MCF 10A (cell line): ENCODE measurements at places on chromosomes 5 and 9. TPM values are rescaled to one million over a fixed set of nuclear protein-coding genes. Genes with fewer than 3 reads are reported as not detected.

DNA sequence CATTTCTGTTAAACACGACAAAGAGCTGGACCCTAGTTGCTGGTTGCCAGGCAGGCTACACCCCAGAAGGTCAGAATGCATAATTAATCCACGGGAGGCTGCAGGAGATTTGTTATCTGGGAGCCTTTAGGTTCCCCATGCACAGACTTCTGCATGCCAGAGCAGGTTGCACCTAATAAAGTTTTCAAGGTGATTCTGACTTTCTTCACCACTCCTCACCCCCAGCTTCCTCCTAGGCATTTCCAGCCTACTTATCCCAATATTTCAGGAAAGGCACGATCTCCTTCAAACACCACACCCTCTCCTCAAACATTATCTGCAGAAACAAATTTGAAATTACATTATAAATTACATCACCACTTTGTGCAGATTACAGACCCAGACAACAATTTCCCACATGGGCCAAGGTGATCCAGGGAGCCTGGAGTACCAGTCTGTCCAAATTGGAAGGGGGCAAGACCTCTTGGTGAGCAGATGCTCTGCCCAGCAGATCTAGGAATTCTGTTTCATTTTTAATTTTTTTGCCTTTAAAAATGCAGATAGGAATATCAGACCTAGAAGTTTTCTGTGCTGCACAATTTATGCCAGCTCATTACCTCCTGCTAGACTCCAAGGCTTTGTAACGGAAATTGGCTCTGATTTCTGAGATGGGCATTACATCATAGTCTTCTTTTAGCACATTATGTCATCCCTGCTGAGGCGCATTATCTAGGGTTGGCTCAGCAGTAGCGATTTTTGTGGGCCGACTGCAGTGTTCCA, 363.4 kb upstream of the SLC30A5 start:
- H3K27me3 ChIP-seq, result no peaks in the 10 kb centered on the region
- no peak overlapping the region for H3K27ac ChIP-seq
- no peaks in the 10 kb centered on the region for H3K4me1 ChIP-seq
- DNase-seq, result peak; percentile 46
- no peak overlapping the region for H3K4me3 ChIP-seq

DNA sequence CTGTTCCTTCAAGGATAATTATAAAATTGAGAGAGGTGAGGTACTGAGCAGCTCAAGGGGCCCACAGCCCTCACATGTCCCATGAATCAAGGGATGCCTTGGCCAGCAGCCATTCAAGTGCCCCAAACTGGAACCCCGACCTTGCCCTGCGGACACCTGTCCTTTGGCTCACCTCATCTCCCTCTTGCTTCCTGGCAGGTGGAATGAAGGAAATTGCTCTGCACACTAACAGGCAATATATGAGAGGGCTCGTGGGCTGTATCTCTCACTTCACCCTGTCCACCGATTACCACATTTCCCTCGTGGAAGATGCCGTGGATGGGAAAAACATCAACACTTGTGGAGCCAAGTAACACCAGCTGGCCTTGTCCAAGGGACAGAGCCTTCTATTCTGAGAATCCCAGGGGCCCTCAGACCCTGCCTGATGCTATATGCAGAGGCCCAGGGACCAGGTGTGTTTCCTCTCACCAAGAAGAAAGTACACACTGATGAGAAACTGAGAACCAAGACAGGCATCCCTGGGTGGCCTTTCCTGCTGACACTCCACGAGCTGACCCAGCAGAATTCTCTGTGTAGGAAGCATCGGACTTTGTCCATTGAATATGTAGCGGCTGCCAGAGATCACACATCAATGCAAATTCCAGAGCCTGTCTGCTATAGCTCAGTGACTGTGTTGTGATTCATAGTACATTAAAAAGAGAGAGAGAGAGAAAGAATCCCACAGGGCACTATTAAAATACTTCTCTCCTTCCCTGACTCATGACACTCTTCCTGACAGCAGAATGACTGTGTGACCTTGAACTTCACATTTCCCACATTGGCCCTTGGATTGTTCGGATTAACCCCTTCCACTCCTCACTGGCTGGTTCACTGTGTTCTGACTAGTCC, 92.6 kb downstream of the LIFR start:
- H3K4me3 ChIP-seq, result no peak overlapping the region
- peaks cover 14% of the 10 kb centered on the region for H3K4me1 ChIP-seq
- DNase-seq, result peak; percentile 81

Gene CDX1
- not detected in 2 replicates for total RNA-seq

Gene RMRP
- total RNA-seq, result 13,245 and 17,503 TPM in 2 replicates

GRCh38 chr5:153896701-153897100, 142.0 kb downstream of the FAM114A2 start:
- no peak overlapping the region for H3K4me3 ChIP-seq
- H3K27me3 ChIP-seq, result no peaks in the 10 kb centered on the region
- peaks cover 33% of the 10 kb centered on the region for H3K4me1 ChIP-seq
- peak; percentile 67 for DNase-seq

Gene PALM2AKAP2
- 5.3 and 9.1 TPM in 2 replicates for total RNA-seq

DNA sequence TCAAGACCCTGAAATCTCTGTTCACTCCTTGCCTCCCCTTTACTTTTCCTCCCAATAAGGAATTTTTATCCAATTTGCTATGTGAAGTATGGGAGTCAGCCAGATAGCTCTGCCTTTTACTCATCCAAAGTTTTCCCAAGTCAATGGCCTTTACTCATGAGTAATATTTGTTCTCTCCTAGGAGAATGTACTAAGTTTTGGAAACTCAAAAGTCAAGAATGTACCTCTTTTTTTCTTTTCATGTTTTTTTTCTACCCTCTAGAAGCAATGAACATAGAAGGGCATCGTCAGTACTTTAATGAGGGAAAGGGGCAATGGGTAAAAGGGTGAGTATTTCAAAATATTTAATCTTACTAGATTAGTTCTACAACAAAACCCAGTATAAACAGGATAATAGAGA, 140.2 kb upstream of the SGCD start:
- H3K27me3 ChIP-seq, result no peaks in the 10 kb centered on the region
- H3K4me1 ChIP-seq, result no peaks in the 10 kb centered on the region
- no peaks in the 10 kb centered on the region for H3K36me3 ChIP-seq
- no peak for DNase-seq
- H3K27ac ChIP-seq, result no peak overlapping the region
- H3K4me3 ChIP-seq, result no peak overlapping the region

- H3K4me1 ChIP-seq, result no peaks in the 10 kb centered on the region
- no peak for DNase-seq
- H3K27me3 ChIP-seq, result no peaks in the 10 kb centered on the region
Measured at GRCh38 chr5:136655468-136655867, 290.1 kb upstream of the TRPC7 start.

Gene C9
- not detected in 2 replicates for total RNA-seq

- no peaks in the 10 kb centered on the region for H3K27me3 ChIP-seq
- H3K4me1 ChIP-seq, result peaks cover 39% of the 10 kb centered on the region
- H3K36me3 ChIP-seq, result no peaks in the 10 kb centered on the region
- peak; percentile 30 for DNase-seq
- peak overlapping the region; percentile 99 for H3K27ac ChIP-seq
Measured at GRCh38 chr9:133882849-133883755, 109.0 kb downstream of the VAV2 start.

DNA sequence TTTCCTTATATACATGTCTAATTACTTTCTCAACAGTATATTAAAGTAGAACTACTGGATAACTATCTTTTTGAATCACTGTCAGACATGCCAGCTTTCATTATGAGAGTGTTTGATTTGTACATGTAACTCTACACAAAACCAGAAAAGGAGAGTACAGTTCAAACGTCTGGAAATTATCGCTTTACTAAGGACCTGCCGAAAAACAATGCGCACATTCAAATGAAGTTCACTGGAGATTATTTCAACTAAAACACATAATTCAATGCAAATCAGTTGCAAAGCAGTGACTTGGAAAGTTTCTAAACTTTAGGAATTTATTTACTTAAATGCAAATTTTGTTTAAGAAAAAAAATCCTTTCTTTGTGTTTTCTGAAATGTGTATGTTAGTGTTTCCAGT, 942.5 kb downstream of the EFNA5 start:
- H3K4me3 ChIP-seq, result no peak overlapping the region
- H3K27me3 ChIP-seq, result peaks cover 11% of the 10 kb centered on the region
- no peak overlapping the region for H3K27ac ChIP-seq
- DNase-seq, result no peak

- H3K4me1 ChIP-seq, result peaks cover 29% of the 10 kb centered on the region
- no peak overlapping the region for H3K27ac ChIP-seq
- peak; percentile 99 for DNase-seq
- H3K4me3 ChIP-seq, result peak overlapping the region; percentile 11
- H3K27me3 ChIP-seq, result peaks cover 13% of the 10 kb centered on the region
- H3K36me3 ChIP-seq, result no peaks in the 10 kb centered on the region
Measured at GRCh38 chr5:15008476-15008875, 136.9 kb upstream of the ANKH start.

DNA sequence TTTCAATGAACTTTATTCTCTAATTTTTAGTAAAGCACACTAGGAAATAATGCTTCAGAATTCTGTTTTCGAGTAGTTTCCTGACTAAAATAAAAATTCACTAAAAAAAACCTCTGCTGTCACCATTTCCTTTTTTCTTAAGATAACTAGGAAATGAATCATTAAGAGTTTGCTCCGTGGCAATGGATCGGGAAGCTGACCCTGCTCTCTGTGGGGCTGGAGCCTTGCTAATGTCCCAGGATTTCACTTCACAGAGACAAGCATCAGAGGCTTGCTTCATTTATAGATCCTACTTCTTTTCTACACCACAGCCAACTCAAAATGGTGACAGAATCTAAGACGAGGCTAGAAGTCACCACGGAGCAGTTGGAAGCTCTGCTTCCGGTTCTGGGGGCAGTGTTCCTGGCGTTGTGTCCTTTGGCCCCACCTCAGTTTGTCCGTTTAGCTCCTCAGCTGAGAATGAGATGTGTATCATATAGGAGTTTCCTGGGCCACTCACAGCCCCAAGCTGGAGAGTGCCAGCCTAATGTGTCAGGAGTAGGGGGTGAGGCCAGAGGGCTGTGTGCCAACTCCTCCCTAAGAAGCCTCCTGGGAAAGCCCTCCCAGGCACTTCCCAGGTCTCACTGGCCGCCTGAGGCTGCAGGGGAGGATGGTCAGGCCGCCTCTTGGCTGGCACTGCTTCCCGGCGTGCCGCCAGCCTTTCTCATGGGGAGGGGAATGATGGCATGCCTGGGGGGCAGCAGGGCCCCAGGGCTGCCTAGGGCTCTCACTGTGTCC, 19.6 kb downstream of the TENT4A start:
- no peaks in the 10 kb centered on the region for H3K27me3 ChIP-seq
- H3K27ac ChIP-seq, result peak overlapping the region; percentile 74
- peaks cover 16% of the 10 kb centered on the region for H3K36me3 ChIP-seq
- peak overlapping the region; percentile 50 for H3K4me3 ChIP-seq
- peak; percentile 91 for DNase-seq
- peaks cover 34% of the 10 kb centered on the region for H3K4me1 ChIP-seq

Gene MTMR12
- total RNA-seq, result 24.4 and 25.4 TPM in 2 replicates

Gene ZBED3
- 9.8 and 14.8 TPM in 2 replicates for total RNA-seq

- peak; percentile 47 for DNase-seq
- peaks cover 11% of the 10 kb centered on the region for H3K27me3 ChIP-seq
- H3K27ac ChIP-seq, result no peak overlapping the region
- peaks cover 11% of the 10 kb centered on the region for H3K4me1 ChIP-seq
- no peaks in the 10 kb centered on the region for H3K36me3 ChIP-seq
Measured at GRCh38 chr9:121598965-121599871, 52.2 kb upstream of the DAB2IP start.

DNA sequence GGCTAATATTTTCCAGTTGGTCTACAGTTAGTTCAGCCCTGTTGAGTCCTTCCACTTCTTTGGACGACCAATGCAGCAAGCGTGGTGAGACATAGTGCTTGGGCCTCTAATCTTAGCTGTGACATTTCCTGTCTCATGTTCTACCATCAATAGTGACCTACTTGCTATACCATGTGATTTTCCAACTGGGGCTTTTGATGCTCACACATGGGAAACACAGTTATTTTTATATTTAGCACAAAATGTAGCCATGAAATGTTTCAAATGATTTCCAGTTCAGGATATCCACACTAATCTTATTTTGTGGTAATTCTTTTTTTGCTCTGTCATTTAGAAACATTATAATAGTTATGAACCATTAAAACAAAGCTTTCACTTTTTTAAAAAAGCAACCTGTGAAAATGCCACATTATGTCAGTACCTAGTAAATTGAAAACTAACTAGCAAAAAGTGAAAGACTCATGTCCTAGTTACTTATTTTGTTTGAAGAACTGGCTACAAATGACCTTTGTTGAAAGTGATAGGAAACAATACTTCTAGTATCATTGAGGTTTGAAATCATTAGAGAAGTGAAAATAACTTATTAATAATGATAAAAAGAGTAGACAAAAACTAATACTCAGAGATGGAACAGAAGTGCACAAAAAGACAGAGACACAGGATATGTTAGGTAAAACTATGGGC, 18.3 kb downstream of the MARCHF3 start:
- no peaks in the 10 kb centered on the region for H3K27me3 ChIP-seq
- no peak for DNase-seq
- no peak overlapping the region for H3K27ac ChIP-seq
- no peak overlapping the region for H3K4me3 ChIP-seq

DNA sequence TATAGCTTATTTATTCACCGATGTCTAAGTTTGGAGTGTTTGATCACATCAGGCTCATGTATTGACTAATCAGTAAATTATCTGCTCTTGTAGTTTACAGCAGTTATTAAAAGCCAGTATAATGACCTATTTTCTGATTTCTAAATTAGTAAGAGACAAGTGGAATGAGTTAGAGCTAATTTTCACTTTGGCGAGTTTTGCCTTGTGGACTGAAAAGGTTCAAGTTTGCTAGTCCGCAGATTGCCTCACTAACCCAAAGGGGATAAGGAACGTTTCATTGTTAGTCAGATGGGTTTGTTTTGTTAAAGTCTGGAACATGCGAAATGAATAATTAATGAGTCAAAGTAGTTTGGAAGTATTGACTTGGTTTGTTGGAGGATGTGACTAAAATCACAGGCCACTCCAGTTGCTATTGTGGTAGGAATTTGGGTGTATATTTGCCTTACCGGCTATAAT, 40.1 kb downstream of the SMARCA2 start:
- no peaks in the 10 kb centered on the region for H3K27me3 ChIP-seq
- peak; percentile 17 for DNase-seq

- no peaks in the 10 kb centered on the region for H3K4me1 ChIP-seq
- no peak overlapping the region for H3K27ac ChIP-seq
- no peaks in the 10 kb centered on the region for H3K27me3 ChIP-seq
- no peak overlapping the region for H3K4me3 ChIP-seq
Measured at GRCh38 chr5:74280306-74280705, 360.2 kb downstream of the ENC1 start.

DNA sequence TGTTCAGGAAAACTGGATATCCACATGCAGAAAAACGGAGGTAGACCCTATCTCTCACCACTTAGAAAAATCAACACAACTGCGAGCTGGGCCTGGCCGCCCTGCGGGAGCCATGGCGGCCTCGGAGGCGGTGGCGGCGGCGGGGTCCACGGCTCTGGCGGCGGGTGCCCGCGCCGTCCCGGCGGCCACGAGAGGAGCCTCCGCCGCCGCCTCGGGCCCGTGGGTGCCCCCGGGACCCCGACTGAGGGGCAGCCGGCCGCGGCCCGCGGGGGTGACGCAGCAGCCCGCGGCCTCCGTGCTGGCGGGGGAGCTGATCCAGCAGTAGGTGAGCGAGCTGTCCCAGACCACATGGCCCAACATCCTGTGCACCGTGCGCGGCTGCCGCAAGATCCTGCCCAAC, 25.3 kb downstream of the FANCC start:
- no peak overlapping the region for H3K27ac ChIP-seq
- no peak overlapping the region for H3K4me3 ChIP-seq
- no peaks in the 10 kb centered on the region for H3K27me3 ChIP-seq
- no peaks in the 10 kb centered on the region for H3K36me3 ChIP-seq
- H3K4me1 ChIP-seq, result no peaks in the 10 kb centered on the region
